Aorta (tissue), 5 donors: ENCODE measurements at places on chromosomes 6 and 20. TPM values are rescaled to one million over a fixed set of nuclear protein-coding genes. Genes with fewer than 3 reads are reported as not detected.

The TMC2 gene
- total RNA-seq = 0.15 TPM

The SLC22A16 gene
- total RNA-seq = 0.55 TPM

The NCOA5 gene
- total RNA-seq = 18.6 TPM

The TRIM26 gene
- 36.5 TPM for total RNA-seq

The RFX6 gene
- total RNA-seq = not detected

The HTR1E gene
- not detected for total RNA-seq

The PLA2G7 gene
- 1.8 TPM for total RNA-seq

The SLA2 gene
- 1.0 TPM for total RNA-seq

The RAET1L gene
- not detected for total RNA-seq

The OPRL1 gene
- 0.78 TPM for total RNA-seq

The MYO6 gene
- 24.8 TPM for total RNA-seq

The NOX3 gene
- not detected for total RNA-seq

The HSPA1L gene
- 1.9 TPM for total RNA-seq

The CALHM4 gene
- total RNA-seq = not detected

The ZKSCAN3 gene
- 8.6 TPM for total RNA-seq

The PRSS16 gene
- 0.75 TPM for total RNA-seq
